ENCODE measurements at places on chromosomes 5 and 9.

- no peak for DNase-seq
Observed at GRCh38 chr9:79000230-79001002, 571.3 kb upstream of the TLE4 start.

DNA sequence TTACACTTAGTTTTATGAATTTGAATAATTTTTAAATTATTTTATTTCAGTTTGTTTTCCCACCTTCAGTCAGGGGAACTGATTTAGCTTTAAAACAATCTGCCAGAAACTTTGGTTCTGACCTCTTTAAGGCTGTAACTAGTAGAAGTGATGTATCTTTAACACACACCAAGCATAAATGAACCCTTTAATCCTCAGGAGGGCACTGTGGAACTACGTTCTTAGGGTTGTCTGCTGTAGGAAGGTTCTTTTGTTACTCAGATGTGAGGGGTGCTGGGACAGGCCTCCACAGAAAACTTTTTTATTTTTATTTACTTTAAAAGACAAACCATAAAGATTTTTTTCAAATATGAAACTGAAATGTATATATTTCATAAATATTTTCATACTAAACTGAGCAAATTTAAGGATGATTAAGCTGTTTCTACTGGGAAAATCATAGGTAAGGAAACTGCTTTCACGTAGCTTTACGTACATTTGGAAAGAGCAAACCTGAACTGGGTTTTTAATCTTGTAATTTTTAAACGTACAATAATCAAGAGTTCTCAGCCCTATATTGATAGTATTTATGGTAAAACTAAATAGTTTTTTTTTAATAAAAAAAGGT, 5.3 kb downstream of the KLF4 start:
- DNase-seq = peak; percentile 57

DNA sequence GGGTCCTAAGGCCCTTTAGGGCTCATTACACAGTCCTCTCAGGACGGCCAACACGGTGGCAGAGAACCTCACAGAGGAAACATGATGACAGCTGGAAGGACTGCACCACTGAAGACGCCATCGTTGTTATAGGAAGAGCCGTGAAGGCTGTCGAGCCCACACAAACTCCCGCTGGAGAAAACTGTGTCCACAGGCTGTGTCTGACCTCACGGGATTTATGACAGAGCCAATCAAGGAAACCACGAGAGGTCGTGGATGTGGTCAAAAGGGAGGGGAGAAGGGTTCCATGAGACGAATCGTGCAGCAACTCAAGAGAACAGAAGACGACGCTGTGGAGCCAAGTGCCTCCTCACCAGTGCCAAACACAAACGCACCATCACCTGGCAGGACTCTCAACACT, 12.2 kb downstream of the QSOX2 start:
- DNase-seq = no peak

- DNase-seq = no peak
Observed at GRCh38 chr5:141559461-141559860, 59.3 kb downstream of the DIAPH1 start.

DNA sequence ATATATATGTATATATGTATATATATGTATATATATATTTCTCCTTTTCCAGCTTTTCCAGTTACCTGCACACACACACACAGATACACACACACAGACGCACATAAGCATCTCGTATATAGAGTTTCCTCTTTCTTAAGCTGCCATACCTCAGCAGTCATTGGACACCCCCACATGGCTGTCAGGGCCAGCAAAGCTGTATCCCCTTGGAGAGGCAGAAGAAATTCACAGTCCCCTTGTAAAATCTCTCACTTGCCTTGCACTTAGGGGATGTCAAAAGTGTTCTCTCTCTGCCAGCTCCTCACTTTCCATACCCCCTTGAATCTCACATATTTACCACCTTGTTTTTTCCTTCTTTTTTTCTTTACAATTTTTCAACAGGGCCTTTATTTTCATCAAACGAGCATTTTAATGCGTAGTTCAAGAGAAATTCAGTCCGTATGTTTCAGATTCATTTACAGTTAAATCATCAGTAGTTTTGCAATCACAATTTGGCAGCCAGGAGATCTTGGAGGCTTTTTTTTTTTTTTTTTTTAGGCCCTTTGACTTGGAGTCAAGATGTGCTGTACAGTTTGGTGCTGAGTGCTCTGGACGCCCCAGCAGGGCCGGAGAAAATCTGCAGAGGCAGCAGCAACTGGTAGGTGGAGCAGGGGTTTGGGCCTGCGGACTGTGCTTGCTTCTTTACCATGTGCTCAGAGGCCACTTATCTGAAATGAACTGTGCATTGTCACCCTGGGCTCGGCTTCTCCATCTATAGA, 244.9 kb upstream of the KLF4 start:
- DNase-seq = no peak

GRCh38 chr9:76112151-76112550, 221.7 kb downstream of the PCSK5 start:
- no peak for DNase-seq

DNA sequence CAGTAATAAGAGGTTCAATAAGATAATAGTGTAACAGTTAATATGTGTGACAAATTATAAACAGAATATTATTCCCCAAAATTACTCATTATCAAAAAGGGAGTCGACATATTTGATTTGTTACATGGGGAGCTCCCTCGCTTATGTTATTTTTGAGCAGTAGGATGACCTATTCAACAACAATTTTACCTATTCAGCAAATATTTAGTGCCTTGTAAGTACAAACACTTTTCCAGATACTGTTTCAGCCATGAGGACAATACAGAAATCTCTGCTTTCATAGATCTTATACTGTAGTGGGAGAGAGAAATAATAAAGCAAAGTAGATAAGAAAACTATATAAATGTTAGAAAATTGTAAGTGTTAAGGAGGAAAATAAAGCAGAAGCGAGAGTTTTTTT, 1342.8 kb upstream of the WWC1 start:
- no peak for DNase-seq

DNA sequence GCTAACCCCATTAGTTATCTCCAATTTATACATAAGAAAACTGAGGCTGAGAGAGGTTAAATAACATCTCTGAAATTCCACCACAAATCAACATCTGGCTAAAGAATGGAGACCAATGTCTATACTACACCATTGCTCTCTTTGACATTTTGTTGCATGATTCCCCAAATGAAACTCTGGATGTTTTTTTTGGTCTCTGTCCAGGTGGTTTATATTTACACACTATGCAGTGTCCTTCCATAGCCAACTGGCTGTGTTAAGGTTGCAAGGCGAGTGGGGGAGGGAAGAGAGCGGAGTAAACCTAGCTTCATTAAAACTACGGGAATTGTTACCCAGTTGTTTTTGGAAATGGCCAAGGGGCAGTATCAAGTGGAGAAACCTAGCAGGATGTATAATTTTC, 67.2 kb downstream of the KIF4B start:
- no peak for DNase-seq

DNA sequence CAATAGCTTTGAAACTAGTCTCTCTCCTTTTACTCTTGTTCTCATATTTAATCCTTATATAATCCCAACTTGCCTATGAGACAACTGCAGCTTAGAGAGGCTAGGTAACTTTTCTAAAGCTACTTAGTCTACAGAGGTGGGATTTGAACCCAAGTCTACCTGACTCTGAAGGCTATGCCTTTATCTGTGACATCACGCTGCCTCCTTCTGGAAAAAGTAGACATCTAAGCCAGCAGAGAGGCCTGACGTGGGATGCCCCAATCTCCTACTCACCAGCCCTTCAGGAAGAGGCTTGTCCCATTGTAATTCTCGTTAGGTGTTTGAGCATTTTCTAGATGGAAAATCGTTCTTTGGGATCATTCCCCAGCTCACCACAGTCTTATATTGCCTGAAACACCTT, 167.5 kb downstream of the HSPA4 start:
- peak; percentile 39 for DNase-seq

GRCh38 chr5:180593446-180594206, 2.3 kb upstream of the SCGB3A1 start:
- DNase-seq = no peak

- DNase-seq = no peak
Observed at GRCh38 chr9:134328841-134329575, 2.8 kb downstream of the RXRA start.

DNA sequence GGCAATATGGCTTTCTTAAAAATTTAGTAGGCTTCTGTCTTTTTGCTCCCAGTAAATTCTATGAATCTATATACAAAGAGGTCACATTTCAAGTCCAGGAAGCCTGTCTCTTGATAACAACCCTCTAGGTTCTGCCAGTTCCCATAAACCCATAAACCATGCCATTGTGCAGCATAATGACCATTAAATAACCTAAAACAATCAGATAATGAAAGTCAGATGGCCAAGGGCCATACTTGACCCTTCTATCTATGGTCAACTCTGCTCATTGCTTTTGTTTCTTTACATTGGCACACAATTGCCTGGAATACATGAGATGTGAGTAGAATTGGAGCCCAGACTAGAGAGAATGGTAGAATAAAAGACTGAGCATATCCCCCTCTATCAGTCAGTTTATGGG, 305.4 kb upstream of the KIF2A start:
- DNase-seq = no peak

DNA sequence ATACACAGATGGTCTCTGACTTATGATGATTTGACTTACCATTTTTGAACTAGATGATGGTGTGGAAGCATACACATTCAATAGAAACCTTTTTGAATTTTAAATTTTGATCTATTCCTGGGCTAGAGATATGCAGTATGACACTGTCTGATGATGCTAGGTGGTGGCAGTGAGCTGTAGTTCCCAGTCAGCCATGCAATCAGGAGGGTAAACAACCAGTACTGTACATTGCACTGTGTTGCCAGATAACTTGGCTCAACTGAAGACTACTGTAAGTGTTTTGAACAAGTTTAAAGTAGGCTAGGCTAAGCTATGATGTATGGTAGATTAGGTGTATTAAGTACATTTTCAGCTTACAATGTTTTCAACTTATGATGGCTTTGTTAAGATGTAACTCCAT, 859.1 kb upstream of the ARRDC3 start:
- no peak for DNase-seq

- no peak for DNase-seq
Observed at GRCh38 chr5:115686051-115686737, 60.4 kb upstream of the TMED7 start.

DNA sequence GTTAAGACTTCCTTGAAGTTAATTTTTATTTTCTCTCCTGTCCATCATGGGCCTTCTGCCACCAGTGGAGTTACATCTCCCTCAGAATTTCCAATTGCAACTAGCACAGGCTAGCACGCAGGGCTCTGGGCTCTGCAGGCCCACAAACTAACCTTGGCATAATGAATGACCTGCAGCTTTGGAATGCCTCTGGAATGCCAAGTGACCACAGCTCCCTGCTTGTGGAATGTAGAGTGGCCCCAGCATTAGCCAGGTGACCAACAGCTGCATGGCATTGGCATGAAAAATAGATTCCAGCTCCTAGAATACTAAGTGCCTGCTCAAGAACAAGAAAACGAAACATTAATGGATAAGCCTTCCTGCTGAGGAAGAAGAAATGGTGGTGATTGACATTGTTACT, 726.1 kb downstream of the BRINP1 start:
- peak; percentile 87 for DNase-seq

- peak; percentile 65 for DNase-seq
Observed at GRCh38 chr9:126682928-126683697, 69.4 kb downstream of the LMX1B start.

DNA sequence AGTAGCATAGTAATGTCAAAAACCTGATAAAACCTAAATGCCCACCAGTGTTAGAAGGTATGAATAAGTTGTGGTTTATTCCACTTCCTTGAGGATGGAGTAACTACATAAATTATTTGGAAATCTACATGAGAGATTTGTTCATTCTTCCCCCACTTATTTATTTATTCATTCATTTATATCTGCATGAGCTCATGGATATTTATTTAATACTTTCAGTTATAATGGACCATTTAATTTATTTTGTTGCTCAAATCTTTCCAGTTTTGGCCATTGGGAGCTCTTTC, 223.8 kb upstream of the S1PR3 start:
- no peak for DNase-seq

DNA sequence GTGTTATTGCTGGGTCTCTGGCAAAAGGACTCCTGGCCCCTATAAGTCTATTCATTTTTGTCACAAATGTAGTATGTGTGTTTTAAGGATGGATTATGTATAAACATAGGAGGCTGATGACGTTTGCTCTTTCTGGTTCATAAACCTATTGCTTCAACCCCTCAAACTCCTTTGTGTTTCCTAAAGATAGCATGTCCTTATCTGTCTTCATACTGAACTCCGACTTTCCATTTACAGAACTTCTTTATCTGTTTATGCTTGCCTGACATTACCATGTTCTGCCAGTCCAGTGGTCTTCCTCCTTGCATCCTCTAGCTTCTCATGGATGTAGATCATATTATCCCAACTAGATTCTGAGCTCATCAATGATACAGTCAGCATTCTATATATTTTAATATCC, 46.1 kb downstream of the ARHGEF28 start:
- DNase-seq = no peak

- DNase-seq = peak; percentile 55
Observed at GRCh38 chr5:170046241-170046640, 59.5 kb upstream of the FOXI1 start.

- DNase-seq = no peak
Observed at GRCh38 chr9:130900701-130901497, 4.3 kb upstream of the QRFP start.

- no peak for DNase-seq
Observed at GRCh38 chr5:142246258-142246657, 78.6 kb downstream of the SPRY4 start.

GRCh38 chr9:123825342-123826060, 104.4 kb downstream of the DENND1A start:
- DNase-seq = no peak

DNA sequence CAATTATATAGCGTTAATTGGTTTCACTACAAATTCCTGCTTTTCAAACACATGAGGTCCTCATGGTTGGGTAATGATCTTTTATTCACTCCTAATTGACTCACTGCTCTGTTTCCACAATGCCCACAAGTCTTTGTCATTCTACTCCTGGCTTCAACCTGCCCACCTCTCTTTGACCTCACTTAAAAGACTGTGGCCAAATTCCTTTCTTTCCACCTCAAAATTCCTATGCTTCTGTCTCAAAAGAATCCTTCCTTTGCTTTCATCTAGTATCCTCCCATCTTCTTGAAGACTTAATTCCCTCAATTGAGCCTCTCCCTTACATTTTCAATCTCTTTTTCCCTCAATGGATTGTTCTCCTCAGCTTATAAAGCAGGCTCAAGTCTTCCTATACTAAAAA, 4.9 kb downstream of the APBA1 start:
- no peak for DNase-seq

DNA sequence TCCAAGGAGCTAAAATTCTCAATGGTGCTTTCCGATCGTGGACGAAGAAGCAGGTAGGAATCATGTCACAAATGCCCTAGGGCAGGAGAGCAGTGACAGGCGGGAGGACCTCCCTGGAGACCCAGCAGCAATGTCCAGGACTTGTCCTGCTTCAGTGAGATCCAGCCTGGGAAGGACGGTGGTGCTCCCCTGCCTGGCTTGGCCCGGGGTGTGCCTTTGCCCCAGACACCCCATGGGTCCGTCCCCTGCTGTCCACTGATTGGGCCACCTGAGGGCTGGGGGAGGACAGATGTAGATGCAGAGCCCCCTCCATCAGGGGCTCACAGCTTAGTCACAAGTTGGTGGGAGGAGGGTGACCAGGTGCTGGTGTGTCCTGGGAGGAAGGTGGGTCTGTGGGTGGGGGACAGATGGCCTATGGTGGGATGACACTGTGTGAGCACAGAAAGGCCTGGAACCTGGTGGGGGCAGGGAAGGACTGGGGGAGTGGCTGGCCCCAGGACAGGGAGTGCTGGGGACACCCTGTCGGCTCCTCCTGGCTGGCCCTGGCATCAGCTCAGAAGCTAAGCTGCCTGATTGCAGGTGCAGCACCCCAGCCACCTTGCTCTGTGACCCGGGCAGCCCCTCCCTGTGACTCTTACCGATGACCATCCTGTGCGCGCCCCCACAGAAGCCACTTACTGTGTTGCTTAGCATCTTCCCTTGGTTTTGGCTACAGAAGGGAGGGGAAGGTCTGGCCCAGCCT, 82.0 kb downstream of the PHF2 start:
- DNase-seq = no peak
